ENCODE measurements at places on chromosomes 6 and 20.

GRCh38 chr6:4856785-4857184 is 80.6 kb downstream of the CDYL start:
- DNase-seq, result no peak

DNA sequence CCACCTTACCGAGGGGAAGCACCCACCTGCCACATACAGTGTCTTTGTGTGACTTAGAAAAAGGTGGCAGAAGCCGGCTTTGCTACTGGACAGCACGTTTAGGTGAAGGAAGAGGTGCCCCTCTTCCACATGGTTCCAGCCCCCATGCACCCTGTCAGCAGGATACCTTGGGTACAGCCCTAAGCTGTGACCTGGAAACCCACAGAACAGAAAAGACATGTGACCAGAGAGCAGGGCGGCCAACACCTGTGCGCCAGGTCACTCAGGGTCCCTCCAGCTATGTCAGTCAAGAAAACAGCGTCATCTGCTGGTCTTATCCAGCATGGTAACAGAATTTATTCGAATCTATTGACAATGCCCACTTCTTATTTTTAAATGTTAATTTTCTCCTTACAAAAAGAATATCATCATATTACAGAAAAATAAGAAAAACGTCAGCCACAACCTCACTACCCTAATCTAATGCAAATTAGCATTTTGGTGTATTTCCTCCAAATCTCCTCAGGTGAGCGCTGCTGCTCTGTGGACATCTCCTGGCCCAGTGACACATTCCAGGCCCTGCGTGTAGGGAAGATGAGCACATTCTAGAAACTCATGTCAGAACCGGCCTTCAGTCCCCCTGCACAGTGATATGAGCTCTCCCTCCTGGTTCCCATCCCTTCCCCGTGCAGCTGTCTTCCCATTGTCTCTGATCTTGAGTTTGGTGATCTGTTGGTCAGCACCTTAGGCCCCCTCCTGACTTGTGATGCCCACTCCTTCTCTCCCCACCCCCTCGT is 37.2 kb downstream of the GTF2H5 start:
- no peak for DNase-seq

GRCh38 chr6:31705931-31706330 is 735 bp upstream of the LY6G6F start:
- no peak for DNase-seq

GRCh38 chr6:160282444-160282843 is 23.8 kb upstream of the SLC22A2 start:
- DNase-seq, result no peak

- DNase-seq, result no peak
Measured at GRCh38 chr6:116925088-116925794, 48.2 kb downstream of the RFX6 start.

- no peak for DNase-seq
Measured at GRCh38 chr20:61322151-61322865, 70.2 kb downstream of the CDH4 start.

DNA sequence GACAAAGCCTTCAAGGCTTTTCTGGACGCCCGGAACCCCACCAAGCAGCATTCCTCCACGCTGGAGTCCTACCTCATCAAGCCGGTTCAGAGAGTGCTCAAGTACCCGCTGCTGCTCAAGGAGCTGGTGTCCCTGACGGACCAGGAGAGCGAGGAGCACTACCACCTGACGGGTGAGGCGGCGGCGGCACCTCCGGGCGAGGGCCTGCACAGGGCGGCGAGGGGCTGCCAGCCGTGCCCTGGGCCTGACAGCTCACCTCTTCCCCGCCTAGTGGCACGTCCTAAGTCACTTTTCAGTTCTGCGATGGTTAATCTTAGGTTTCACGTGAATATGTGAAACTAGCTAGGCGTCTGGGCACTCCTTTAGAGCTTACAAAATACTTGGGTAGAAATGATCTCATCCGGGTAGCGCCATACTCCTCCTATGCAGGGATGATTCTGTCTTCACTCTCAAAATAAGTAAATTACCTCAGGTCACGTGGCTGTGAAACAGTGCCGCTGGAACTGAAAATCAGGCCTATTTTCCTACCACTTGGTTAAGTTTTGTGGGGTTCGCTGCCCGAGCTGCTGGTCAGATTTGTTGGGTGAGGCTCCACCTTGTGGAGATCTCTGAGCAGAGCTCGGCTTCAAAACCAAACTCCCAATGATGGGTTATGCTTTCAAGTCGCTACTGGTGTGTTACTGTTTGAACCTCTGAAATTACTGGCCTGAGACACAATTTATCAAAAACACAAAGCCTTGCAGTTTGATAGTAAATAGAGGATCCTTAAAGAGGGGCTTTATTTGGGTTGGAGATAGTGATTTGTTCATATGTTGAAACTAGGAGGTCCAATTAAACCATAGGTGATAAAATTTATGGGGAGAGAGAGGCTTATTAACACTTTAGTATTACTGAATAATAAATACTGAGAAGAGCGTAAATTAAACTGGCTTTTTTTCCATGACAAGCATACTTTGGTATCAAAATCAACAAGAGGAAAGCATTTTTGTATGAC is 15.5 kb upstream of the CLDN20 start:
- no peak for DNase-seq

- DNase-seq, result no peak
Measured at GRCh38 chr6:168322966-168323365, 3.4 kb upstream of the DACT2 start.

GRCh38 chr6:389143-389542 is 2.4 kb upstream of the IRF4 start:
- no peak for DNase-seq

DNA sequence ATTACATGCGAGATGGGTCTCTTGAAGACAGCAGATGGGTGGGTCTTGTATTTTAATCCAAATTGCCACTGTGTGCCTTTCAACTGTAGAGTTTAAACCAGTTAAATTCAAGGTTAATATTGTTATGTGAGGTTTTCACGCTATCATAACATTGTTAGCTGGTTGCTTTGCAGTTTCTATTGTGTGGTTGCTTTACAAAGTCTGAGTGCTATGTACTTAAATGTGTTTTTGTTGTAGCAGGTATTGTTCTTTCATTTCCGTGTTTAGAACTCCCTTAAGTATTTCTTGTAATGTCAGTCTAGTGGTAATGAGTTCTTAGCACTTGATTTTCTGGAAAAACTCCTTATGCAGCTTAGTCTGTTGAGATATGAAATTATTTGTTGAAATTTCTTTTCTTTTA is 193.3 kb downstream of the MOXD1 start:
- DNase-seq, result no peak

- DNase-seq, result no peak
Measured at GRCh38 chr6:169799474-169799926, 48.1 kb downstream of the ERMARD start.

GRCh38 chr6:22880686-22881433 is 311.5 kb downstream of the HDGFL1 start:
- DNase-seq, result no peak

DNA sequence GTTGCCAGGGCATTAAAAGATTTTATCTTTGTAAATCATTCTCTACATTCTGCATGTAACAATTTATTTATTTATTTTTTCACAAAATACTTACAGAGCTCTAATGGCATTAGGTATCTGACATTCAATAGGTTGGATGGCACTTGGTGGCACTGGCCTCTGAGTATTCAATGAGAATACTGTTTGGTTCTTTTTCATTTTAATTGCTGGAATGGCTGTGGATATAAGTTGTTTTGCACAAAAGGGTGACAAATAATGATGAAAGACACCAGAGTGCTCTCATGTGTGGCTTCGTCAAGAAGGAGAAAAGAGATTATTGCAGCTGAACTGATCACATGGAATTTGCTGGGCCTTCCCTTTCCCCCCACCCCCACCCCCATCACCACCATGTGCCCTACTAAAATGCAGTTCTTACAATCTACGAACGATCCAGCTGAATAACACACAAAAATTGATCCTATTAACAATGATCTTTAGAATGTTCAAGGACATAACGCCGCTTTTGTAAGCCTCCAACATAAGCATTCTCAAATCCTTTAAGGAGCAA is 195.2 kb upstream of the POU3F2 start:
- DNase-seq, result no peak

DNA sequence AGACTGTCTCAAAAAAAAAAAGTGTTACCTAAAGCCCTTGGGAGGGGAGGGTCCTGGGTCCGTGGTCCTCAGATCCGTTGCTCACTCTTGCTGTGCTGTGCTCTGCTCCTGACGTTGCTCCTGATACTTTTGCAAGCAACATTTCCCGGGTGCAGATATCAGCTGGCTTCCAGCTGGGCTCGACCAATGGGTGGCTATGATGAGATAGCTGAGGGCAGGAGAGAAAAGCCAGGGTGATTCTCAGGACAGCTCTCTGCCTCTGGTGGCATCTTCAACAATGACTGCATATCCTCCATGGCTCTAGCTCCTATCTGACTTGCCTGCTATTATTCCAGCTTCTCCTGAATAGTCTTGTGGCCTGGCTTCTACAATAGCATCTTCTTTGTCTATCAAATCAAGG is 134.5 kb downstream of the RPS12 start:
- no peak for DNase-seq

DNA sequence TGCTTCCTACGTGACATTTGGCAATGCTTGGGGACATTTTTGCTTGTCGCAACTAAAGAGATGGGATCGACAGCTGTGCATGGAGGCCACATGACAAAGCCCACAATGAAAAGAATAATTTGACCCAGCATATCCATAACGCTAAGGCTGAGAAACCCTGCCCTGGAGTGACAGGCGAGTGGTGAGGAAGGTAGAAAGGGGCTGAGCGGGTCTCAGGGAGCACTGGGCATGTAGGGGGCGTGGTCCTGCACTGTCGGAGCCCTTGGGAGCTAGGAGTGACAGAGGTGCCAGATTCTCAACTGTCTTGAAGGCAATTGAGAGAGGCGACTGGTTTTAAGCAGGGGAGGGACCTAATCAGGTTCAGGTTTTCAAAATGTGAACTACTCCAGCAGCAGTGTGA is 13.6 kb downstream of the GGTLC1 start:
- DNase-seq, result no peak

- DNase-seq, result no peak
Measured at GRCh38 chr6:52392944-52393343, 27.2 kb upstream of the EFHC1 start.

DNA sequence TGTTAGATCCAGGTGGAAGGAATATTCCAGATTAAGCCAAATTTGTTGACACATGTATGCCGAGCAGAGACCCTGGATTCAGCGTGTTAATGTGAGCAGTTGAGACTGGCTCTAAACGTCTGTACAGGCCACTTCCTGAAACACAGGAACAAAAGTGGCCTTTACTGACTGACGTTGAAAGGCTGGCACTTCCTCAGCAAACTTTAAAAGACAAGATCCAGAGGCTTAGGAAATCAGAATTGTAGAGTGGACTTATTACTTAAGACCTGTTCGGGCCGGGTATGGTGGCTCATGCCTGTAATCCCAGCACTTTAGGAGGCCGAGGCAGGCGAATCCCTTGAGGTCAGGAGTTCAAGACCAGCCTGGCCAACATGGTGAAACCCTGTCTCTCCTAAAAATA is 125.7 kb upstream of the ARID1B start:
- no peak for DNase-seq

DNA sequence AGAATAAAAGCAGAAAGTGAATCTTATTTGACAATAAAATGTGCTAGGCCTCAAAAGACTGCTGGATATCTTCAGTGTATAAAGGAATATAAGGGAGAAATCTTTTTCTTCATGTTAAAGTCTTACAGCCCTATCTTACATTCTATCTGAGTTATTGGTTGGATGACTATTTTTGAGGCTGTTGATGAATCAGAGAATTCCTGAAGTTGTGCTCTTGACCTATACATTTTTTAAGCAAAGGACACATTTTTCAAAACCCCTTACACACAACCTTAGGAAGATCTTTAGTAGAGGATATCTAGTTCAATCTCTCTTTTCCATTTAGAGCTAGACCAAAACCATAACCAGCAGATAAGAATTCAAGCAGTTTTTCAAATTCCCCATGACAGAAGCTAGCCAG is 10.9 kb upstream of the CGA start:
- DNase-seq, result no peak

- DNase-seq, result no peak
Measured at GRCh38 chr6:674956-675355, 18.0 kb downstream of the EXOC2 start.

- DNase-seq, result no peak
Measured at GRCh38 chr6:23228439-23229024, 659.2 kb downstream of the HDGFL1 start.

DNA sequence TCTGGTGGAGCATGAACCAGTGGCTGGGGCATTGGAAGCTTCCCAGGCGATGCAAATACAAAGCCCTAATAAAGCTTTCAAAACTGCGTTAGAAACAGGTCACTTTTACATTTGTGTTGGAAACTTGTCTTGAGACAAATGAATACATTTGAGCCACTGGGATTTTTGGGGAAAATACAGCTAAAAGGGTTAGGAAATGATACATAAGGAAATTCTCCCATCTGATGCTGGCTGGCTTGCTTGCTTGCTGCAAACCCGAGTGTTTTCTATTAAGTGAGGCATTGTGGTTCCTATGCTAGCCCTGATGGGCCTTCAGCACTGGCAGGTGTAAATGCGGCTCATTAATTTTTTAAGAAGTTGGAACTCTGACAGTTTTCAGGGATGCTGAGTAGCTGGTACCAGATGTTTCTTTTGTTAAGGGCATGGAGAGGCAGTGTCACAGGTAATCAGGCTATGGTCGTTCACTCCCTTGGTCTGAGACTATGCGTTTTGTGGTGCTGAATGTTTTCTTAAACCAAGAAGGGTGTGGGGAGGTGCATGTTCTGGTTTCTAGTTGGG is 35.2 kb downstream of the RREB1 start:
- DNase-seq, result no peak

- DNase-seq, result no peak
Measured at GRCh38 chr20:7981374-7981773, 38.2 kb downstream of the TMX4 start.

DNA sequence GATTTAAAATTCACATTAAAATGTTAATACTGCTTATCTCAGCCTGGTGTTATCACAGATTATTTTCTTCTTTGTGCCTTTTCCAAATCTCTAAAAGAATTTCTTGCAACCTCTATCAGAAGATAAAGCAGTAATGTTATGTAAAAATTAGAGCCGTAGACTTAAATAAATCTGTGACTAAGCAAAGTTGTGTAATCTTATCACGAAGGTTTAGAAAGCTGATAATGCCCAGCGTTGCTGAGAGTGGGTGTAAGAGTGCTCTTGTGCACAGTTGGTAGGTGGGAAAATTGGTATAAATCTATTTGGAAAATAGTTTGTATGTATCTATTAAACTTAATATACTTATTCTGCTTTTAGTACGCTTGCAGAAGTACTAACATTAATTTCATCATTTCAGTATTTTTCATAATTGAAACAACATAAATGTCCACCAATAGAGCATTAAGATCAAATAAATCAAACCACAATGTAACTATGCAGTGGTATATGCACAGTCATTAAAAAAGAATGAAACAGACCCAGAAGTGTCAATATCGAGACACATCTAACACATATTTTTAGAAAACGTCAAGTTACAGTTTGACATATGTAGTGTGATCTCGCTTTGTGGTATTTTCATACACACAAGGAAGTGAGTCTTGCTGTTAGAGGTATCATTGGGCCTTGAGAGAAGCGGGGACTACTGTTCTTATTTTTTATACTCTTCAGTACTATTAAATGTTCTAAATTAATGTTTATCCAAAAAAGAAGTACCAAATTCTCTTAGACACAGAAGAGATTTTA is 54.4 kb upstream of the PBOV1 start:
- no peak for DNase-seq

Measured in activated naive CD4-positive, alpha-beta T cell (primary cell).